Endodermal cell (in vitro differentiated cells): ENCODE measurements at places on chromosomes 12 and 14. TPM values are rescaled to one million over a fixed set of nuclear protein-coding genes. Genes with fewer than 3 reads are reported as not detected.

GRCh38 chr12:18919871-18920511 lies 182.1 kb downstream of the CAPZA3 start:
- no peaks in the 10 kb centered on the region for H3K27me3 ChIP-seq
- H3K4me3 ChIP-seq: no peak overlapping the region
- H3K4me1 ChIP-seq: no peaks in the 10 kb centered on the region
- H3K36me3 ChIP-seq: no peaks in the 10 kb centered on the region

GRCh38 chr14:56124327-56124726 lies 6.1 kb downstream of the PELI2 start:
- no peak overlapping the region for H3K27ac ChIP-seq
- H3K4me1 ChIP-seq: no peaks in the 10 kb centered on the region
- H3K27me3 ChIP-seq: peaks cover 38% of the 10 kb centered on the region
- H3K36me3 ChIP-seq: no peaks in the 10 kb centered on the region
- no peak for DNase-seq

- H3K27me3 ChIP-seq: no peaks in the 10 kb centered on the region
- no peak for DNase-seq
- no peaks in the 10 kb centered on the region for H3K4me1 ChIP-seq
Observed at GRCh38 chr14:61388173-61388975, 67.0 kb downstream of the PRKCH start.

DNA sequence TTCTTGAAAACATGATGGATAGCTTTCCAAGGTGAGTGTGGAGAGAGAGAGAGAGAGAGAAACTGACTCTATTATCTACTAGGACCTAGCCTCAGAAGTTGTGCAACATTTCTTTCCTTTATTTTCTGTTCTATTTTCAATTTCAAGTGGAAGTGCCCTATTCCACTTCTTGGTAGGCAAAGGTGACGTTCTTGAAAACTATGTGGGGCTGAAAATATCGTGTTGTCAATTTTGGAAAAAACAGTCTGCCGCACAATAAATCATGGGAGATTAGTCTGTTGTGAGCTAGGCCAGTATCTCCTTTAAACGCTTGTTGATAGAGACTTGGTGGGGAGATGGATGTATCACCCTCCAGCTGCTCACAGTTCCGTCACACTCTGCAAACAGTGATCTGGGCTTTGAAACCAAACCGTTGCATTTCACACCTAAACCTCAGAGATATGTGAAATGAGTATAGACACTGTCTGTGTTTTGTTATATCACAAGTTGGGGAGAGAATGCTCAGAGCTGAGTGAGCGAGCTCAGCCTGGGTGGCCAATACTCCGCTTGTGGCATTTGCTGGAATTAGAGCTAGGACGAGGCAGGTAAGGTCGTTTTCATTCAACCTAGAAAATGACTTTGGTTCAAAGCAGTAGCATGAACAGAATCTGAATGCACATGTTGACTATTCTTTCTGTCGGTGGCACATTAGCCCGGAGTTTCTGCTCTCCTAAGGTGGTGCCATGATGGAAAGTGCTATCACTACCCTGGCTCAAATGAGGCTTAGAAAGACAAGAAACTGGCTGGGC lies 75.1 kb upstream of the ST8SIA1 start:
- peak; percentile 37 for DNase-seq
- no peaks in the 10 kb centered on the region for H3K36me3 ChIP-seq
- no peaks in the 10 kb centered on the region for H3K4me1 ChIP-seq
- H3K27ac ChIP-seq: no peak overlapping the region

DNA sequence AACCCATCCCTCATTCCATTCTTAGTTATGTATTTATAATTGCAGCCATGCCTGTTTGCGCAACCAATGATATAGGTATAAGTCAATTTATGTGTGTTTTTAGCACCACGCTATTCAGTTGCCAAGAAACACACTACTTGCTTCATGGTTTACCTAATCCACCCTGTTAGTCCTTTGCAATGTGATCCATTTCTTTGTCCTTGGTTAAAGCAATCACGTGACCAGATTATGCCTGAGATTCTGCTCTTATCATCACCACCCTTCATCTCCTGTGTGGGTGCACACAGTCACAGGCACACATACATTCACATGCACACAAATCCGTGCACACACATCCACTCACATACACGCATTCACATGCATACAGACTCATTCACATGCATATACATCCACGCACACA lies 52.3 kb upstream of the KCNA5 start:
- H3K4me1 ChIP-seq: no peaks in the 10 kb centered on the region
- H3K27ac ChIP-seq: no peak overlapping the region
- no peak overlapping the region for H3K4me3 ChIP-seq

GRCh38 chr12:115964214-115964613 lies 313.3 kb downstream of the MED13L start:
- no peak overlapping the region for H3K4me3 ChIP-seq
- no peak overlapping the region for H3K27ac ChIP-seq
- DNase-seq: no peak

GRCh38 chr12:57237932-57238853 lies 8.7 kb downstream of the SHMT2 start:
- peak; percentile 88 for DNase-seq
- peak overlapping the region; percentile 79 for H3K4me3 ChIP-seq
- peaks cover 90% of the 10 kb centered on the region for H3K27me3 ChIP-seq
- H3K36me3 ChIP-seq: peaks cover 16% of the 10 kb centered on the region
- H3K4me1 ChIP-seq: peaks cover 6% of the 10 kb centered on the region

GRCh38 chr14:75290851-75291250 lies 12.2 kb downstream of the FOS start:
- no peak overlapping the region for H3K27ac ChIP-seq
- H3K4me1 ChIP-seq: no peaks in the 10 kb centered on the region
- H3K4me3 ChIP-seq: no peak overlapping the region
- H3K36me3 ChIP-seq: no peaks in the 10 kb centered on the region

The IAPP gene
- 0.32 TPM in 1 of 2 replicates, not detected in the other for total RNA-seq

The DNAJC22 gene
- 3.4 and 4.6 TPM in 2 replicates for total RNA-seq

The B4GALNT1 gene
- total RNA-seq: 0.66 and 1.2 TPM in 2 replicates

The PPP1R1A gene
- total RNA-seq: 11.9 and 12.5 TPM in 2 replicates

The CAPS2 gene
- total RNA-seq: 3.8 to 8.1 TPM (median 5.5 TPM) in 3 replicates

The HOXC6 gene
- total RNA-seq: not detected in 2 replicates

The OR6C2 gene
- not detected in 3 replicates for total RNA-seq

The RALGAPA1 gene
- total RNA-seq: 27.5 to 31.2 TPM (median 30.0 TPM) in 3 replicates

The GRIN2B gene
- 2.1 to 3.2 TPM (median 2.3 TPM) in 3 replicates for total RNA-seq

The OR4E2 gene
- not detected in 3 replicates for total RNA-seq
